ENCODE measurements at places on chromosomes 6 and 20.

DNA sequence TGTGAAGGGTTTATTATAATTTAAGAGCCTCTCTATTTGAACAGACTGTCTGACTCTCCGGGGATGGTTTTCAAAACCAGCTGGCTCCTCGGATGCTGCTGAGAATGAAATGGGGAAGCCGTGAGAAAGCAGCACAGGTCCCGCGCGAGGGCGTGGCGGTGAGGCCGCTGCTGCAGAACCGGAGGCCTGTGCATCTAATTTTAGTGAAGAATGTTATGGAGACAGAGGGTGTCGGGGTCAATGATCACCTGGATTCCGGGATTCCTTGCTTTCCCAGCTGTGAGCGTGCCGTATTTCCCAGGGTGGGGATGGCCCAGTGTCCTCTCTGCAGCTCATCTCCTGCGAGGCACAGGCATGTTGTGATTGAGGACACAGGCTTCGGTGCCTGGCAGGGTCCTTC lies 348.0 kb downstream of the CDH4 start:
- no peak for DNase-seq

DNA sequence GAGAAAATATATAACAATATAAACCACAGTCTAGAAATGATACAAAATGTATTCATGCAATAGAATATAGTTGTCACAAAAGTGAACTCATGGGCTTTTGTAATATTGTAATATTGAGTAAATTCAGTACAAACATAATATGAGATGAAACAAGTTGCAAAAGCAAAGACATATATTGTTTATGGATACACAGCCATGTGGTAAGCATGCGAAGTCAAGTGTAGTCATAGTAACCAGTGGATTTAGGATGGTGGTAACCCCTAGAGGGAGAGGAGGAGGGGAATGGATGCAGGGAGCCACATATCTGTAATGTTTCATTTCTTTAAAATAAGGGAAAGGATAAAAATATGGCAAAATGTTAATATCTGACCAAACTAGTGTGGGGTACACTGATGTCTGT lies 47.3 kb downstream of the ARMC2 start:
- DNase-seq = peak; percentile 48

GRCh38 chr20:52975029-52975732 lies 3.0 kb downstream of the TSHZ2 start:
- DNase-seq = no peak

DNA sequence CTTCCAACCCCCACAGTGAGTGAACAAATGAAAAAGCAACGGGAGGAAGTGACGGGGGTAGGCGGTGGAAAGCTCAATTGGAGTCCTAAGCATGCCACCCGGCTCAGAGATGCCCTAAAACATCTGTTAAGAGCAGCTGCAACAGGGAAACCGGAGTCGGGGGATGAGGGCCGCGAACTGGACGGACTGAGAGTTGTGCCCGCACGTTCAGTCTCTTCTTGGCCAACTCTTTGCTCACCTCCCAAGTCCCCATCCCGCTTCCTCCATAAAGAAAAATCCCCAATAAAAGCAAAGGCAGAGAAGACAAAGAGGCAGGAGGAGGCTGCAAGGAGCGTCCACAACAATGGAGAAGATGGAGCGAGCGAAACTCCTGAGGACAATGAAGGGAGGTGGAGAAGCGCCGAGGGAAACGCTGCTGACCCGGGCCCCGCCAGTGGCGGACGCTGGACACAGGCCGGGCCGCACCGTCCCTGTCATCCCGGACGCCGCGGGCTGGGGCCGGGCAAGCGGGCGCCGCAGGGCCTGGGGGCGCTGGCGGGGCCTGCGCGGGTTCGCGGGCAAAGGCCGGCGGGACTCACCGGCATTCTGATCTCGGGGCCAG lies 600 bp downstream of the SEC63 start:
- DNase-seq = peak; percentile 42

DNA sequence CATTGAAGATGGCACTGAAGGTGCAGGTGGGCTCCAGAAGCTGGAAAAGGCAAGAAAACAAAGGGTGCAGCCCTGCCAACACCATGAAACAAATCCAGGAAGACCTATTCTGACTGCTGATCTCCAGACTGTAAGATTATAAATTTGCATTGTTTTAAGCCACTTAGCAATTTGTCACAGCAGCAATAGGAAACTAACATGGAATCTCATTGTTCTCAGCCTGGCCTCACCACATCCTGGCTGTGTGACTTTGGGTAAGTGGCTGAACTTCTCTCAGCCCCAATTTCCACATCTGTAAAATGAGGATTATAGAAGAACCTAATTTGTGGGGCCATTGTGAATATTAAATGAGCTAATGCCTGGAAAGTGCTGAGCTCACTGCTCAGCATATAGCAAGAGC lies 160.4 kb upstream of the MAFB start:
- no peak for DNase-seq

DNA sequence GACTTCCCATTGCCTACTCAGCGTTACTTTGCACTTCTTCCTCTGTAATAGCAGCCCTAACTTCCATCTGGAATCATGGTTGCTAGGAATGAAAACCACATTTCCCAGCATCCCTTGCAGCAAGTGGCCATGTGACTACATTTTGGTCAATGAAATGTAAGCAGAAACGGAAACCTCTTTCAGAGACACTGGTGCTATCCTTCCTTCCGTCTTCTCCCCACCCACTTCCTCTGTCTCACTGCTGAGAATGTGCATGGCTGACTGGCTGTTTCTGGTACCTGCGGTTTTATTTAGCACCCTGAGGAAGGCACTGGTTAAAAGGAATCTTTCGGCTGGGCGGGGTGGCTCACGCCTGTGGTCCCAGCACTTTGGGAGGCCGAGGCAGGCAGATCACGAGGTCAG lies 107.4 kb downstream of the SCML4 start:
- no peak for DNase-seq

DNA sequence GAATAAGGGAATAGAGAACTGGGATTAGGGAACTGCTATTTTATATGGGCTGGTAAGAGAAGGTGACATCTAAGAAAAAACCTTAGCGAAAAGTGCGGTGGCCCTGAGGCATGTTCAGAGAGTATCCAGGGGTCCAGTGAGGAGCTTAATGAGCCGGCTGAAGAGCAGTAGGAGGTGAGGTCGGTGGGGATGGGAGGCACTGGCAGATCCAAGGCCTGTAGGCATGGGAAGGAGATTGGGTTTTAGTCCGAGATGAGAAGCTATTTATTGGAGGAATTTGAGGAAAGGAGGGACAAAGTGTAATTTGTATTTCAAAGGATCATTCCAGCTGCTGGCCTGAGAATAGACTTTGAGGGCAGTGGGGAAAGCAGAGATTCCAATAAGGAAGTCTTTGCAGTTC lies 123.8 kb downstream of the QKI start:
- no peak for DNase-seq

GRCh38 chr20:872855-873520 lies 39.5 kb downstream of the FAM110A start:
- no peak for DNase-seq

GRCh38 chr6:134436950-134437349 lies 119.0 kb upstream of the SGK1 start:
- DNase-seq = peak; percentile 30

DNA sequence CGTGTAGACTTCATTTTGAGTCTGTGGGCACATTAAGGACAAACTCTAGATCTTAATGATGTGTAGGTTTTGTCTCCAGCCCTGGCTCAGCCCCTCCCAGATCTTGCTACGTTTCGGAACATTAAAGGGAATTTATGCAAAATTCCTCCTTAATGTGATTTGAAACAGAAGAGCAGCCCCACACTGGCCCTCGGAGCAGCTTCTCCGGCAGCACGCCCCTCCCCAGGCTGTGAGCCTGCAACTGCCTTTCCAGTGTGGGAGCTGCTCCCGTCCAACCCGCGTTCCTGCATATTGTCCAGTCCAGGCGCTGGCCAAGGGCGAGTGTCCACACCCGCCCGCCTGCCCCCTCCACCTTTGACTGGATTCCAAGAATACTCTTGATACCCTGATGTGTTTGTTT lies 257.2 kb downstream of the TAF4 start:
- DNase-seq = no peak

DNA sequence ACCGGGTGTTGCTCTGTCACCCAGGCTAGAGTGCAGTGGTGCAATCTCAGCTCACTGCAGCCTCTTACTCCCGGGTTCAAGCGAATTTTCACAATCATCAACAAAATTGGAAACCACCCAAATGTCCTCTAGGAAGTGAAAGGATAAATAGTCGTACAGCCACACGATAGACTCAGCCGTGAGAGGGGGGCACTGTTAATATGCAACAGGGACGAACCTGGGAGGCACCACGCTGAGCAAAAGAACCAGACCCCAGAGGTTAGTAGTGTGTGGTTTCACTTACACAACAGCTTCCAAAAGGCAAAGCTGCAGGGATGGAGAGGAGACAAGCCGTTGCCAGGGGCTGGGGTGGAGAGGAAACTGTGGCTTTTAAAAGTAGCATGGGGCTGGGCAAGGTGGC lies 30.1 kb upstream of the NTSR1 start:
- no peak for DNase-seq

DNA sequence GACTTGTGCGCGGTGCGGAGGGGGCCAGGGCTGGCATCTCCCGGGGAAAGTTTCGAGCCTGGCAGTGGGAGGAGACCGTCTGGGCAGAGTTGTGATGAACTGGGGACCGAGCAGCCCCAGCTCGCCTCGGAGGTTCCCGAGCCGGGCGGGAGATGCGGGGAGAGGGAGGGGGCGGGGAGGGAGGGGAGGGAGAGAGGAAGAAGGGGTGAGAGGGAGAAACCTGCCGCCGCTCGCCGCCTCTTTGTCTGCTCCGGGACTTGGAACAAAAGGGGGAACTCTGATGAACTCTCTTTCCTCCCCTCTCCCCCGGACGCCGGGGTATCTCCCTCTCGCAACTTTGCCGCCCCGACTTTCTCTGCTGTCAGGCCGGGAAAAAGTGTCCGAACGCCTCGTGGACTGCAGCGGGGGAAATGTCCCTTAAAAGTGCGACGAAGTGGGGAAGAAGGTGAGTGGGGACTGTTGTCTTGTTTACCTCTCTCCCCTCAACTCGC lies 72.7 kb downstream of the SOX4 start:
- no peak for DNase-seq

GRCh38 chr6:120894077-120894476 lies 440.2 kb downstream of the TBC1D32 start:
- no peak for DNase-seq

- DNase-seq = no peak
Observed at GRCh38 chr6:157822245-157823000, 623 bp upstream of the SNX9 start.

DNA sequence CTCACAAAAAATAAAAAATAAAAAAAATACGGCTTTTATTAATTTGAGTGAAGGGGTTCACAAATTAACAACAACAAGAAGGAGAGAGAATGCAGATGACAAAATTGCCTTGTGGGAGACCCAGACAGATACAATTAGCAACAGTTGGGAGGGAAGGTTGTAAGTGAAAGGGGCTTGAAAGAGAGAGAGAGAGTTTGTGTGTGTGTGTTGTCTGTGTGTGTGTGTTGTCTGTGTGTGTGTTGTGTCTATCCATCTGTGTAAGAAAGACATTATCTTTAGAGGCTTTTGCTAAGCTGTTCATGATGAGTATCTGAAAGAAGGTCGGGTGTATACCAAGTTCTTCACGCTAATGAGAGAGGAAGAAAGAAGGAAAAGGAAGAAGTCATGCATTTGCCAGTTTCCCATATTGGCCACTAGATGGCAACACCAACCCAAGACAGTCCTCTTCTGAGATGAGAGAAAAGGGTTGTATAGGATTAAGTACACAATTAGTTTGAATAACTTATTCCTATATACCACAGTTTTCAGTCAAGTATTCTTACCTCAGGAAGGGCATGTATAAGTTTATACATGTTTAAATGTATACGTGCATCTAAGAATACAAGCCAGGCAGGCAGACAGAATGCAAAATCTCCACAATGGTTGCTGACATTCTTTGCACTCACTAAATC lies 63.7 kb upstream of the CD2AP start:
- DNase-seq = peak; percentile 84

Data from bone marrow (tissue), 2 donors.